ENCODE measurements at places on chromosomes 2 and 18. TPM values are rescaled to one million over a fixed set of nuclear protein-coding genes. Genes with fewer than 3 reads are reported as not detected.

DNA sequence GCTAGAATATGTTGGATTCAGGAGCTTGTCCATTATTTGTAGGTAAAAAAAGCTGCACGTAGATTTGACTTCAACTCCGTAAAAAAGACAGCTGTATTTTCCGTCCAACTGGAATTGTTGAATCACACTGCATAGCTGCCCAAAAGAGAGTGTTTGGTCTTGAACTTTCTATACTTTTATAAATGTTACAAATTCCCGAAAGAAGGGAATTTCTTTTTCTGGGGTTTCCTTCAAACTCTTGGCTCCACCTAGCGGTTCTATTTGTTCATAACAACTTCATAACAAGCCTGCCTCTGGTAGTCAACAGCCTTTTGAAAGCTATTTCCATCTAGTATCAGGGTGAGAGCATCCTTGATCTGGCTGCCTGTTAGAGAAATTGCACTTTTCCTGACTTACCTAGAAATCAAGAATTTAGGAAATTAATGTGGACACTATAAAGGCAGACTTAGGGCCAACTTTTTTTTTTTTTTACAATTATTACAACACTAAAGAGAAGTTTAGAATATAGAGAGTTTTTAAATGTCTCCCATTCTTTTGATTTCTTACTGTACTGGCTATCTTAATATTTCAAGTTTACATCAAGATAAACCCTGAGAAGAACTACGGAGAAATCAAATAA, 48.1 kb downstream of the TMEM185B start:
- no peak for DNase-seq

- no peak for DNase-seq
These were observed 458.7 kb upstream of the GCFC2 start for GRCh38 chr2:76169276-76170008.

DNA sequence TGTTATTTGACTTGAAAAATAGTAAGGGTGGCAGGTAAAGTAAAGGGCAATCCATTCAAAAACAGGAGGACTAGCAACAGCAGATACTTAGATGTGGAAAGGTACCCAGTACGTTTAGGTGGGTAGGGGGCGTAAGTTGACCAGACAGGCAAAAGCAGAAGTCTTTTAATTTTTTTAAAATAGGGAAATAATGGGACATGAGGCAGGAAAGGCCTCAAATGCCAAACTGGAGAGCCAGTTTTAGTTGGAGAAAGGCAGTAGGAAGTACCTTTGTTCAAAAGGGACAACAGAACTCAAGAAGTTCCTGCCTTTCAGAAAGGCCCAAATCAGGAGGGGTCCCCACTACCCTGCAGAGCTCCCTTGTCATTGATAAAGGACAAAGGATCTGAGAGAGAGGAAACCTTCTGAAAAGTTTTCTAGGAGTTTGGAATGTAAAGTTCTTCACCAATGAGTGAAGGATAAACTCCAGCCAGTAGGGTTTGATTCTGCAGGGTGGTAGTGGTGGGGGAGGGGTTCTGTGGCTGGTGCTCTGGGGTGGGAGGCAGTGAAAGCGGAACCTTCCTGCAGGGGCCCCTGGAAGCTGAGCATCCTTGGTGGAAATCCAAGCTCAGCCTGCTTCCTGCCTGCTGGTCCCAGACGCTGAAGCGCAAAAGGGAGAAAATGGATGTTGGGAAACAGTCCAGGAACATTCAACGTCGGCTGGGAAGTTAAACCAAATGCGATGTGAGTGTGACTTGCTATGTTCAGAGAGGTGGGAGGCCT, 40.1 kb downstream of the TMEM17 start:
- DNase-seq, result no peak

Gene ZEB2
- 104 TPM for total RNA-seq

DNA sequence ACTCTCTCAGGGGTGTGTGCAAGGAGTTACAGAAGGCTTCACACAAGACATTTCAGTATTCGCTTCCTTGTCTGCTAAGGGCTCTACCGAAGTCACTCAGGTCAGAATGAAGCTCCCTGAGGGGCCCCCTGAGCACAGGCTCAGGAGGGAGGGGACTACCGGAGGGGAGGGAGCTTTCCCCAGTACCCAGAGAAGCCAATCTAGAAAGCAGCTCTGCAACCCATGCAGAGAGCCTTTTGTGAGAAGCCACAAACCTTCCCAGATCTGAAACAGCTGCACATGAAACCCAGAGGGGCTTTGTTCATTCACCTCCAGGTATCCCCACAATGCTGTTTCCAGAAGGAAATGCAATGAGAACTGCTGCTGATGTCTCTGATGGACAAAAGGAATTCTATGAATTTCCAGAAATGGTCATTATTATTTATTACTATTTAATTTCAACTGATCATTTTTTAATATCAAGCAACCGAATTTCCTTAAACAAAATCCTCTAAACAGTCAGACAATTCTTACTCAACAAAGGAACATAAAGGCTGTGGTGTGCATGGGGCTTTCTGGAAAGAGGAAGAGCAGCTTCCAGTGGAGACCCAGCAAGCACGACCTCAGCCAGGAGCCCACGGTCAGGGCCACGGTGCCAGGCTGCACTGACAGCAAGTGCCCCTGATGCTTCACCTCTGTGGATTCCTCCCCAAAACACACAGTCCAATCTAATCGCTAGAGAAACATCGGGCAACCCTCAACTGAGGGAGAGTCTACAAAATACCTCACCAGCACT, 42.0 kb downstream of the NDUFA10 start:
- DNase-seq, result no peak

- no peak for DNase-seq
These were observed 87.4 kb downstream of the EML4 start for GRCh38 chr2:42256505-42256904.

Gene REG1B
- not detected for total RNA-seq

GRCh38 chr2:96798733-96799622, 17.1 kb upstream of the CNNM3 start:
- DNase-seq, result no peak

Gene RUFY4
- total RNA-seq, result 0.51 TPM

GRCh38 chr18:9737006-9737405, 28.9 kb downstream of the RAB31 start:
- DNase-seq, result no peak

Gene CHRNA1
- 0.17 TPM for total RNA-seq

Gene CREG2
- not detected for total RNA-seq

GRCh38 chr2:106159866-106160785, 34.0 kb downstream of the UXS1 start:
- no peak for DNase-seq

GRCh38 chr18:11369556-11369955, 220.2 kb upstream of the PIEZO2 start:
- DNase-seq, result no peak

DNA sequence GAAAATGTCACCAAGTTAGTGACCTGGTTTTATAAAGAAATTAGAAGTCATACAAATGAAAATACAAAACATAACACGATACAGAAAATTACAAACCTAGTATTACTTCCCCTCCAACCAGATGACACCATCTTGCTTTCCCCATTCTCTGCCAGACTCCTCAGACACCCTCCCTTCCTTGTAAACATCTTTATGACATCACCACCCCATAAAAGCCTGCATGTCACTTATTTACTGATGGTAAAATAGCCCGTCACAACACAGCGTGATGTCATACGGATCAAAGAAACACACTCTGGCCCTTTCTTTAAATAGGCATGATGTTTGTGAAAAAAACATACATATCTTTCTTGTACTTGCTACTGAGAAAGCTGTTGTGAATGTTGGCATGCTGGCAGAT, 254.8 kb upstream of the SOX11 start:
- no peak for DNase-seq

Gene THSD7B
- total RNA-seq, result not detected

DNA sequence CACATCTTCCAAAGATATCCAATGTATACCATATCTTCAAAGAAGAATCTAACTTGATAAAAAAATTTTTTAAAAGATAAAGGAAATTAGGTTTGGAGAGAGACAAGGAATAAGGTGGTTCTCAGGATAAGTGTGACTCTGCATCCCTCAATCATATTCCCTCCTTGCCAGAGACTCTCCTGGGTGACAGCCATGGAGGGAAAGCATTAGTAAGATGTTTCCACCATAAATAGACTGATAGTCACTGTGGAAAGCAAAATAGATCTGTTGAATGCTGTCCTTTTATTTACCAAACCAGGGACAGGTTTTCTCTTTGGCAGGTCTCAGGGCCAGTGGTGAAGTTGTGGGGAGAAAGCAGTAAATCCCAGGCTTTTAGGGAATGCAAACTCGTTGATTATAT, 107.6 kb downstream of the PRPF40A start:
- DNase-seq, result no peak

DNA sequence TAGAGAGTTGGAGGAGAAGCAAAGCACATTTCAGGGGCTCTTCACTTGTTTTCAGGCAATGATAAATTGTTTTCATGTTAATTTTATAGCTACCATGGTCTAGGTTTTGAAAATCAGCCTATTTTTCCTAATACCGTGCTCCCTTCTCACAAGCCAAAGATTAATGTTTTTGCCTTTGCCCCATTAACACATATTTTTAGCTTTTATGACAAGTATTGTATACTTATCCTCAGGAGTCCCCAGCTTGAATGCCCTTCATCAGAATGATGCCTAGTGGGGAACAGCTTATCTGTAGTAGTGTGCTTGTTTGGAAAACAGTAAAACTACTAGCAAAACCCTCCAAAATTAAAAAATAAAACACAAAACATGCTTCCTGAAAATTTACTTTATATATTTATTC, 194.0 kb downstream of the LNPK start:
- DNase-seq, result no peak

Gene TMEFF2
- total RNA-seq, result not detected

DNA sequence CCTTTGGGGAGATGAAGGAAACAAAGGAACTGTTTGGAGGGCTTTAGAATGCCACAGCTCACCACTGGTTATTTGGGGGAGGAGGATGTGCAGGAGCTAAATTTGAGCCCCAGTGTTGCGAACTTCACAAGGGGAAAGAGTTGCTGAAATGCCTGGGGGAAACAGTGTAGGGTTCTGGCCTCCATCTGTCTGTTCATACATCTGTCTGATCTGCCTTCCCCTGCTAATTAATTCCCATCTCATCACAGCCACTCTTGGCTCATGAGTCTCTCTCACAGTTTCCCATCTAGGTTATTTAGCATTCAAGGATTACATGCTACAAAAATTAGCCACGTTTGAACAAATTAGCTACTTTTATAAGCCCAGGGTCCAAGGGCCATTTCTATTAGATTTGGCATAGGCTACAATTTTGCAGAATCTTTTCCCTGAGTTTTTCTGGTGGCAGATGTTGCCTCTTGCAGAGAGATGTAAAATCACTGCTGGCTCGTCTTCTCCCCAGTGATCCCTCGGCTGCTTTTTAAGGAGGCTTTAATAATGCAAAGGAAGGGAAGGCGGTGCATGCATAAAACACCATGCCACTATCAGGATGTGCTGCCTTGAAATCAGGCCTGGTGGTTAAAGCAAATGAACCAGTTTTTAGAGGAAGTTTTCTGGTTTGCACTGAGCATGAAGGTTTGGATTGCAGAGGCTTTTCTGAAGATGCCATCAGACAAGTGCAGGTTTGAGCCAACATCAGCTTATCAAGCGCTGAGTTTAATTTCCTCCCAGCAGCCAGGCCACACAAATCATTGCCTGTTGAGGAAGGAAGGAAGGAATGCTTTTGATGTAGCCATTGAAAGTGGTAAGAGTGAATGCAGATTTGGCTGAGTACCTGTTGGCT, 35.0 kb downstream of the ADD2 start:
- DNase-seq, result no peak

DNA sequence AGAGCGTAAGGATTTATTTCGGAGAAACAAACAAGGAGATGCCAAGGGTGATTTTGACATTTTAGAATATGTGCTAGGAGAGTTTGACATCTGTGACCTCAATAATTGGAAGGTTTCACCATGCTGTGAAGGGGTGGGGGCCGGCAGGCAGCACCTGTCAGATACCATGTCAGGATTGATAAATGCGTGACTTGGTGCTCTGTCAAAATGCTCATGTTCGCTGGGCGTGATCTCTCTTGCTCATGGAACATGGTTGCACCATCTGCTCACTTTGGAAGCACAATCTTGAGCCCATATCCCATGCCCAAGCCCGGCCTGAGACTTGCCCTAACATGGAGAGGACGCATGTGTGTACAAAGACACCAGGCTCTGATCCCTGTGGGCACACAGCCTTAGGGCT, 347.6 kb downstream of the RNF144A start:
- DNase-seq, result no peak

Gene HRH4
- total RNA-seq, result not detected

DNA sequence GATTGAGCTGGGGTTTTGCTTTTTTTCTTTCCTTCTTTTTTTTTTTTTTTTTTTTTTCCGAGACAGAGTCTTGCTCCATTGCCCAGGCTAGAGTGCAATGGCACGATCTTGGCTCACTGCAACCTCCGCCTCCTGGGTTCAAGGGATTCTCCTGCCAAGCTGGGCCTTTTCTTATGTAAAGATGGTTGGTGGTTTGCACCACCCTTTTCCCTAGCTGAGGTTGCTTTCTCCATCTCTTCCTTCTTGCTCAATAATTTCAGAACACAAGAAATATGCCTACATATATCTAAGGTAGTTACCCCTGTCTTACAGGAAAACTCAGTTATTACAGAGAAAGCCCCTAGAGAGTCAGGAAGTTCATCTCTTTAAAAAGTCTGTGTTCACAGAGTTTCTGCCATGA, 7.0 kb downstream of the TTC39C start:
- no peak for DNase-seq

All from upper lobe of left lung (tissue), 6 donors.